ENCODE measurements at places on chromosomes 6 and 20.

- DNase-seq: no peak
Observed at GRCh38 chr6:106085692-106085983, 498 bp upstream of the PRDM1 start.

GRCh38 chr20:41003143-41003935 lies 25.3 kb upstream of the TOP1 start:
- no peak for DNase-seq

GRCh38 chr6:112883095-112883494 lies 536.0 kb downstream of the RFPL4B start:
- no peak for DNase-seq

GRCh38 chr20:37357481-37358365 lies 11.8 kb downstream of the SRC start:
- DNase-seq: no peak

DNA sequence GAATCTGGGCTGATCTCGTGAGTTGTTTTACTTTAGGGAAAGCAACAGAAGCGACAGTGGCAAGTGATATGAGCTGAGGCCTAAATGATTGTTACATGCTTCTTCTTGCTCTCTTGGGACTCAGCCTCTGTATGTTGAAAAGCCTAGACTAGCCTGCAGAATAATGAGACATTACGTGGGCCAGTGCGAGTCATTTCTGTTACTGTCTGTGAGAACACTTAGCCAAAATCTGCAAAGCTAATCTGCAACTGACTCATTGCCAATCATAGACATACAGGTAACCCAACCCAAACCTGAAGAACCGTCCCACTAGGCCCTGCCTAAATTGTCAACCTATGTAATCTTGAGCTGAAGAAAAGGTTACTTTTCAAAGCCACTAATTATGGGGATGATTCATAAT lies 77.4 kb upstream of the F13A1 start:
- no peak for DNase-seq

GRCh38 chr6:112189494-112189893 lies 64.9 kb downstream of the LAMA4 start:
- no peak for DNase-seq
